ENCODE measurements at places on chromosomes 7 and 10. TPM values are rescaled to one million over a fixed set of nuclear protein-coding genes. Genes with fewer than 3 reads are reported as not detected.
A peak's percentile ranks its signal among the peaks of the same experiment; 100 is the strongest.

NPC1L1 gene
- 0.02 TPM for polyA plus RNA-seq

UPK3B gene
- 4.7 TPM for polyA plus RNA-seq

FFAR4 gene
- 0.29 TPM for polyA plus RNA-seq

ATRNL1 gene
- polyA plus RNA-seq = 0.08 TPM

MOSPD3 gene
- polyA plus RNA-seq = 18.8 TPM

CH25H gene
- 3.0 TPM for polyA plus RNA-seq

CALML3 gene
- 0.04 TPM for polyA plus RNA-seq

HMX3 gene
- not detected for polyA plus RNA-seq

DNA sequence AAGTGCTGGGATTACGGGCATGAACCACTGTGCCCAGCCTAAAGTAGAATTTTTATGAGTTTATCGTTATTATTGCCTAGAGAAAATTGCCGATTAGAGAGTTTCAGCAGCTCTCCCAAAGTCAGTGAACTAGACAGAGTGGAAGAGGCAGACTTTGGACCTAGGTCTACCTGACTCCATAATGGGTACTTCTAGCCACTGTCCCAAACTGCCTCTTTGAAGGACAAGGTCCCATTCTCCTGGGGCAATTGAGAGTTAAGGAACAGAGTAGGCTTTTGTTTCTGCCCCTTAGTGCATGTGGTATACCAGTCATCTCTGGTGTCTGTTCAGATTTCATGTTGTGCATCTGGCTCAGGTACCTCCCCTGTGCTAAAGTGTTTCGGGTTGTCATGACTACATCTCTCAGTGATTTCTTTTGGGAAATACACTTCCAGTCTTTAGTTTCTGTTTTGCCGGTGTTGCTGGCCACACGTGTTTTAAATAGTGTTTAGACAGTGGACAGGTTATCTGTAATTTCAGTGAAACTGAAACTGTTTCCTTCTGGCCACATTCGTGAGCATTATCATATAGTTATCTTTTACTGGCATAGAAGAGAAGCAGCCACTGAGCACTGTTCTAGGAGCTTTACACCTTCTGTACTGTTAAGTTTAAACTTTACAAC, 4.7 kb downstream of the TMEM236 start:
- no peak for DNase-seq

DNA sequence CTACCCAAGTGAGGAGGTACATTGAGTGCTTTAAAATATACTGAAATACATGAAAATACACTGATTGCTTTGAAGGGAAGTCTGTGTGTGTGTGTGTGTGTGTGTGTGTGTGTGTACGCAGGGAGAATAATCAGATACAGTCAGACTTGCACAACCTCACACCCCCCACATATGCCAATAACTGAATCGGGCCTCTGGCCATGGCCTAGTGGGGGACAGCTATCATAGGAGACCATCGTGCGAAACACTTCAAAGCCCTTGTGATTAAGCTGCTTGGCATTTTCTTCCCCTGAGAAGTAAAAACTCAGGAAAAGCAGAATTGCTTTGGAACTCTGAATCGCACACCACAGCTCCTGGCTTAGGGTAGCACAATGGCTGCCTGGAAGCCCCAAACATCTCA, 135.1 kb downstream of the C10orf105 start:
- DNase-seq = no peak

DNA sequence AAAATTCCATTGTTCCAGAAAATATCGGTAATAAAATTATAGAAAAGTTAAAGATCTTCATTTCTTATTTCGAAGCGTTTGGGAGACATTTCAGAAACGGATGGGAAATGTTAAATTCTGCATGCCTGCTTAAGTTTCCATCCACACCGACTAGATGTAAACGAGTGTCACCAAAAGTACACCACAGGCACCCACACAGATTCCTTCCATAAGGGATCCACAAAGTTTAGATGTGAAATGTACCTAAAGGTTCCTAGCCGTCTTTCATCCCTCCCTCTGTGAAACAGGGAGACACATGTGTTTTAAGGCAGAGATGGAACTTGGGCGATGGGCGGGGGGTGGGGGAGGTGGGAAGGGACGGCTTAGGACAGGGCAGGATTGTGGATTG, 621 bp upstream of the CAV1 start:
- no peak for DNase-seq

- DNase-seq = peak; percentile 83
These were observed 1.4 kb downstream of the EPHB4 start for GRCh38 chr7:100825751-100826513.

GRCh38 chr7:82566752-82567151, 123.2 kb upstream of the CACNA2D1 start:
- DNase-seq = no peak

DNA sequence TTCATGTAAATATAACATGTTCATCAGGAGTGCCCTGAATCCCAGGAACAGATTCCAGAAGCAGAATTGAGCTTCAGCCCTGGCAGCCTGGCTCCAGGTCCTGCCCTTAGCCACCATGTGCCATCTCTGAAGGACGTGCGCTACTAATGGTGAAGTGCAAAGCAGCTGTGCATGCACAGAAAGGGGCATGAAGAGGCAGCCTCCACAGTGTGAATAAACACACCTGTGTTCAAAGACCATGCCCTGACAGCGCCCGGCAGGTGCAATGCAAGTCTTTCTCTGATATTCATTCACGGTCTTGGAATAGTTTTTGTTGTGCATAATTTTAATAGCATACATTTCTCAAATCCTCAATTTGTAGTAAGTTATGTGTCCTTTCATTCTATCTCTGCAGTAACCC, 250.4 kb upstream of the TCERG1L start:
- DNase-seq = no peak

- peak; percentile 78 for DNase-seq
These were observed 295.0 kb upstream of the IGFBP3 start for GRCh38 chr7:46215987-46216567.

DNA sequence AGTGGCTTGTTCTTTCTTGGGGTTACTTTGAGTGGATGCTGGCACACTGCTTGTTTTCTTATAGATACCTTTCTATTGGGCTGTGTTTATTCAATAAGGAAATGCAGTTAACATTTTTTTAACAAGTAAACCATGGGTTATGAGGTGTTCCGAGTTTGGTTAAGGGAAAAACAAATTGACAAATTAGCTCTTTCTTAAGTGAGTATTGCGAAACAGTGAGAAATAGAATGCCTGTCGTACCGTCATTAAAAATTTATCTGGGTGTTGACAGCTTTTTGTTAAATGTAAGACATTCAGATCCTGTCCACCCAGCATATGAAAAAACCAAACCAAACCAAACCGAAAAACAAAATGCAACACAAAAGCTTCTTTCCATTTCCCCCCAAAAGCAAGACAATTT, 6.2 kb downstream of the CUX1 start:
- DNase-seq = no peak

DNA sequence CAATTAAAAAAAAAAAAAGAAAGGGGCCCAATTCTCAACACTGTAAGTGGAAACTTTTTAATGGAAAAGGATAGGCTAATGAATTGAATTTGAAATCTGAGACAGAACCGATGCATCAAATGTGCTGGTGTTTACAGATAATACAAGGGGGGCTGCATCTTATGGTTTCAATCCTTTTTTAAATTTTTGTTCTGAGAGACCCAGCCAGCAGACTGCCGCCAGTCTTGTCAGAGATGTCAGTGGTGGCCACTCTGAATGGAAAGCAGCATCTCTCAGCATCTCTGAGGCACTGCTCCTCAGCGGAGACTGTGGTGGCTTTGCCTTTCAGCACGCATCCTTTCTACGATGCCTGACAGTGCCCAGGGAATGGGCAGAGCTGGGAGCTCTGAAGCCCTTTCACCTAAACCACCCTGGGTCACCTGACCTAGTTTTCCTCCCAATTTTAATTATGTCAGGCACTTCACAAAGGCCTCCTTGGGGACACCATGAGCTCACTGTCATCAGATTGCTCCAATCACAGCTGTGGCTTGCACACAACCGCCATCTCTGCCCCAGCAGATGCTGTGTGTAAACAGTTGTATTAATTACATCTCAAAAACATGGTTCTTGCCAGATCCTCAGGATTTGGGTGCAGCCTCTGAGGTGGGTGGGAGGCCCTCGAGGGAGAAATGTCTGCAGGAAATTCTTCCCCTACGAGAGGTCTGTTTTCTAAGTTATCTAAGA, 81.2 kb downstream of the EGFR start:
- DNase-seq = peak; percentile 94

DNA sequence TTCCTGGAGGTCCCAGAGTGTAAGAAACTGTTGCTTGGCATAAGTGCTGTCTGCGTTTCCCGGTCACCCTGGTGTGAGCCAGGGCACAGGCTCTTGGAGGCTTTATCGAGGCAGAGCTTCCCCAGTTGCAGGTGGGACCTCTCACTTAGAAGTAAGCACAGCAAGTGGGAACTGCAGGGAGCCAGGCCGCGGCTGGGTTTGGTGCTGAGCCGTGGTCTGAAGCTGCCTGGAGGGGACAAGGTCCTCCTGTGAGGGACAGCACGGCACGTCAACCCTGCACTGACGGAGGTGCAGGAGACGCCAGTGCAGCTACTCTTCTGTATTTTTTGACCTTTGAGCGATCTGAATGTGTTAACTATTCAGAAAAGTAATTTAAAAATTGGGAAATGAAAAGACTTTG, 55.8 kb upstream of the PFKFB3 start:
- DNase-seq = no peak

GRCh38 chr7:115038158-115038557, 116.3 kb downstream of the MDFIC start:
- DNase-seq = no peak

DNA sequence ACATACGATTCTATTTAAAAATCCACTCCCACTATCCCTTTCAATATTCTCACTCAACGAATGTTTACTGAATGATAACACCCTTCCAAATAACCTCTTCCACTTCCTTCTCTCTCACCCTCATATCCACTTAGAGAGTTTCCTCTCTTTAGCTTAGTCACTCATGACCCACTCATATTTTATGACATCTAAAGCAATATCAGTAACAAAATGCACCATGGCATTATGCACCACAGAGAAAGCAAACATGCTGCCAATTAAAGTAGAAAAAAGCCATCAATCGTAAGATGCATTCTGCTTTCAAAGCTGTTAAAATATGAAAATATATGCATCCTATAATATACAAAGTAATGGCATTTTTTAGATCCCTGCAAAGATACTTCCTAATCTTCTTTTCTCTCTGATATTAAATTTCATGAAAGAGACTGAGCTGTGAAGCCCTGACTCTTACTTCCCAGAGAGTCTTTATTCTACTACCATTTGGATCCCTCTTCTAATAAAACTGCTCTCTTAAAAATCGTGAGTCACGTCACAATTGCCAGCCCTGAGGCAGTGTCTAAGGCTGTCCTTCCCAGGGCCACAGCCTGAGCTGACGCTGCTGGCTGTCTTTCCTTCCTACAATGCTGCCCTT, 283.0 kb upstream of the KLF6 start:
- no peak for DNase-seq

DNA sequence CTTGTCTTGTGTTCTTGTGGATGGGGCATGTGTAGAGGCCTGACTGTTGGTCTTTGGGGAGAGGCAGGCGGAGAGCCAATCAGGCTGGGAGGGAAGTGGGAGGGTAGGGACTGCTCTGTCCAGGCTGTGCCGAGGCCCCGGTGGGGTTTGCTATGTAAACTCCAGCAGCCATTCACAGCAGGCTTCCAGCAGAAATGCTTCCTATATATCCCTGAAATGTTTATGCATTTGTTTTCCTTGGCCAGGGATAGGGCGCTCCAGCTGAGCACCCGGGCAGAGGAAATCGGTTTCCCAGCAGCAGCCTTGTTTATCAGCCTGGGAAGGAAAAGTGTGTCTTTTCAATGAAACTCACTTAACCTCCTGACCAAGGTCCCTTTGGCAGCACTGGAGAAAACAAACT, 18.3 kb upstream of the AQP1 start:
- DNase-seq = peak; percentile 95

DNA sequence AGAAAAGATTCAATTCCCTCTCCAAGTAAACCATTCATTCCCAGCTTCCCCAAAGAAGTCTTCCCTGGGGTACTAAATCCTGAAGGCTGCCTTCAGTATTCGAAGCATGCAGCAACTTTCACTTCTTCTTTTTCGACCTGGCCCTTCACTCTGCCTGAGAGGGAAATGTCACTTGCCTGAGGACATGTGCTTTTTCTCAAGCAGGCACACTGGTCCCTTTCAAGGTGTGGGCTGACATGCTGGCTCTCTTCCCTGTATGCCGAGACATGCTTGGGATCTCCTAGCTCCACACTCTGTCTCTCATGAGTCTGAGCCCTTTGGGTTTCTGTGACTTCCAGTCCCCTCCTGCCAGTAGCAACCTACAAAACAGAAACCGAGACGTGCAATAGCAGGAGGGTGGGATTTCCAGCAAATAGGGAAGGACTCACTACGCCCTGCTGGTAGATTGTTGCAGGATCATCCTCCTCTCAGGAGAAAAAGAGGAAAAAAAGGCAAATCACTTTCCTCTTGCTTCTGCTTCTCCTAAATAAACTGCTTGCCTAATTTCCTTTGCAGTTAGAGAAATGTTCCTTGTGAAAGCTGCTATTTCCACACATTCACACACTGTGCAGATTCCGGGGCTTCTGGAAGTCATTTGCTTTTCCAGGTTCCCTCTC, 33.5 kb downstream of the FIGNL1 start:
- no peak for DNase-seq

GRCh38 chr7:103793614-103794013, 195.8 kb downstream of the RELN start:
- DNase-seq = no peak

DNA sequence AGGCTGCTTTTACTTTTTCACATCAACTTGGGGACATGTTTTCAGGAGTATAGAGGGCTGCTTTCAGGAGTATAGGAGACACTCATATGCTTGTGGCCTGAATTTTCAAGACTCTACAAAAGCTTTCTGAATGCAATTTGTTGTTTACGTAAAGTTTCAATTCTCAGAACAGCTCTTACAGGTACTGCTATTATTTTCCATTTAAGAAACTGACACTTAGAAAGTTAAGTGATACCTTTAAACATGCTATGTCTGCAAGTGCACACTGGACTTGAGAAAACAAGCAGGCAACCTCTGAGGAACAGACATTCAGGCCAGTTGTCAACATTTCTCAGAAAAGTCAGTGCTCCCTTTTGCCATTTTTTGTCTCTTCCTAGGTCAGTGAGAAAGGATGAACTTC, 70.0 kb upstream of the PHYHIPL start:
- no peak for DNase-seq

DNA sequence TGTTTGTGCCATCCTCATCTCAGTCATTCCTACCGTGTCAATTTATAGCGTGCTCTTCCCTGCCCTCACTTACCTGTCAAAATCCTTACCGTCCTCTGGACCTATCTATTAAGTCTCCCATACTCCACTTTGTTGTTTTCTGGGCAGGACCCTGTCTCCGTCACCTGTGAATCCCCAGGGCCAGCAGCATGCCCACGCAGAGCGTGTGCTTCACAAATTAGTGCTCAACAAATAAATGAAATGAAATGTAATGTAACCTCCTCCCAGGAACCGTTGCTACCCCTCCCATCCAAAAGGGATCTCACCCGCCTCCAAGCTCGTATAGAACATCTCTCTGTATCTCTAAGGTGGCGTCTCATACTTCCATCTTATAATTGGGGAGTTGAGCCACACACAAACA, 589.9 kb upstream of the MGMT start:
- DNase-seq = no peak

DNA sequence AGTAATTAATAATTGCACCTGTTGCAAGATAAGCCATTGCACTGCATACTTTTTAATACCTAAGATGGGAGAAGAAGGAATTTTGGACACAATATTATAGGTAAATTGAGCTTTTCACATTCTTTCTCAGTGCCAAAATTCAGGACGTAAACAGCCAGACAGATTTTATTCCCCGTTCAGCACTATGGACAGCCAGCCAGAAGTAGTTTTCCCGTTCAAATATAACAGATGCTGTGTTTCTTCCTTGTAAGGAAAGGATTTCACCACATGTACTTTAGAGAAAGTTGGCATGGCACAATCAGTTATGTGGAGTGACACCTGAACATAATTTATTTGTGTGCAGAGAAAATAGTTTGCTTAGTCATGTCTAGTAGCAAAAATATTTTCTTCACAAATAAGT, 34.8 kb downstream of the SEMA3E start:
- no peak for DNase-seq

Data from lung (tissue), 17 donors.